ELF-1 (cell line): ENCODE measurements at places on chromosomes 2 and 18.

- no peak for DNase-seq
Measured at GRCh38 chr18:3286159-3286558, 24.2 kb downstream of the MYL12B start.

GRCh38 chr2:144708626-144709025 is 188.7 kb upstream of the ZEB2 start:
- DNase-seq = no peak

- no peak for DNase-seq
Measured at GRCh38 chr2:144605231-144605840, 85.4 kb upstream of the ZEB2 start.

DNA sequence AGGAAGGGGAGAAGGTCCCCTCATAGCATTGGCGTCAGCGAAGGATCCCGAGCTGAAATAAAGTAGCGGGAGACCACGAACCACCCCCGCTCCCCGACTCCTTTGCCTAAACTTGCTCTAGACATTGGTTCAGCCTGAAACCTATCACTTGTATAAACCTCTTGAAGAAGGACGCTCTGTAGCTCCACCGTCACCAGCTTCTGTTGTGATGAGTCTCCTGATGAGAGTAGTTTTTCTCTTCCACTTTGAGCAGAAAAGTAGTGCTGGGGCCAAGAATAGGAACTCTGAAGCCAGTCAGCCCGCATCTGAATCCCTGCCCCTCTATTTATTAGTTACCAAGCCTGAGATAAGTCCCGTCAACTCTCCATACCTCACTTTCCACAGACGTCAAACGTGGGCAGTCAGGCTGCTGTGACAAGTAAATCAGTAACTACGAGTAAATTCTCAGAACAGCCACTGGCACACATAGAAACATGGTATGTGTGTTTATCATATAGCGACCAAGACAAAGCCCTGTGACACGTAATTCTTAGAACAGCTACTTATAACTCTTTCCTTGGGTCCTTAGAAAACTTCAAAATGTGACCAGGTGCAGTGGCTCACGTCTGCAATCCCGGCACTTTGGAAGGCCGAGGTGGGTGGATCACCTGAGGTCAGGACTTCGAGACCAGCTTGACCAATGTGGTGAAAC is 61.7 kb downstream of the CD226 start:
- DNase-seq = no peak

DNA sequence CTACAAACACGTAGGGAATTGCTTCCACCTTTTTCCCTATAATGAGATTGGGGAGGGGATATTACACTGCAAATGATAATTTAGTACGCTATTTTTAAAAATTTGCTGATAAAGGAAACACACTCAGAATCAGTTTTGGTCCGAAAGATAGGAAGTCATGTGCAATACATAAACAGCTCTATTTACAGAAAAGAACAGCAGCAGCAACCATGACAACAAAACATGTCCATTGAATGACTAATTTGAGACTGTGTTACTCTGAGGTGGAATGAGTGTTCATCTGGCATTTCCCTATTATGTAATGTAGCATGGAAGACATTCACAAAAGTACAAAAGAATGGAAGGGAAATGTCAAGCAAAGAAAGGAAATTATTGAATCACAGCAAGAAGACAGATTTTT is 337.2 kb downstream of the NBAS start:
- DNase-seq = no peak

- no peak for DNase-seq
Measured at GRCh38 chr2:28552045-28552823, 56.4 kb downstream of the PLB1 start.

- DNase-seq = no peak
Measured at GRCh38 chr2:44774826-44775492, 166.5 kb upstream of the SIX3 start.

DNA sequence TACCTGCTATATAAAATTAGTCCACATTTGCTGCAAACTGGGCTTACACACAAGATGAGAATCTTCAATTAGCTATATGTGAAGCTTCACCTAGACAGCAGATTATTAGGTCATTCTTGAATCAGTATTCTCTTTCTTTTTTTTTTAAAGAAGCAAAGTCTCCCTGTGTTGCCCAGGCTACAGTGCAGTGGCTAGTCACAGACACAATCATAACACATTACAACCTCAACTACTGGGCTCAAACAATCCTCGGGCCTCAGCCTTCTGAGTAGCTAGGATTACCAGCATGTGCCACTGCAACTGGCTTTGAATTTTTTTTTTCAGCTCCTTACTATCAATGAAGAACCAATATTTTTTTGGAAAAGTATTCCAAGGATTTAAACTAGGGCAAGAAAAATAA is 30.5 kb downstream of the OLA1 start:
- DNase-seq = no peak

DNA sequence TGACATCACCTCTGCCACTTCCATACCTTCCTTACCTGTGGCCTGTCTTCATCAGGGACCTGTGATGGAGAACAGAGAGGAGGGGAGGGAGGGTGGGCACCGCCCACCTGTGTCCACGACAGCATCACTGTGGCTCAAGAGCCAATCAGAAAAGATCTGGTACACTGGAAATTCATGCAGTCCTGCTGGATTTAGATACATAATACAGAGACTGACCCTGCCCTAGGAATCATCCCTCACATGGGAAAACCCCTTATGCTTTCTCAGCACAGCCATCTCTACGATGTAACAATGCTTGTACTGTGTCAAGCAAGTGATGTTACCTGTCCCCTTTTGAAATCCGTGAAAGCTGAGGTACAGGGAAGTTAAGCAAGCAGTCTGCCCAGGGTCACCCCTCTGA is 145.6 kb upstream of the EPAS1 start:
- no peak for DNase-seq

DNA sequence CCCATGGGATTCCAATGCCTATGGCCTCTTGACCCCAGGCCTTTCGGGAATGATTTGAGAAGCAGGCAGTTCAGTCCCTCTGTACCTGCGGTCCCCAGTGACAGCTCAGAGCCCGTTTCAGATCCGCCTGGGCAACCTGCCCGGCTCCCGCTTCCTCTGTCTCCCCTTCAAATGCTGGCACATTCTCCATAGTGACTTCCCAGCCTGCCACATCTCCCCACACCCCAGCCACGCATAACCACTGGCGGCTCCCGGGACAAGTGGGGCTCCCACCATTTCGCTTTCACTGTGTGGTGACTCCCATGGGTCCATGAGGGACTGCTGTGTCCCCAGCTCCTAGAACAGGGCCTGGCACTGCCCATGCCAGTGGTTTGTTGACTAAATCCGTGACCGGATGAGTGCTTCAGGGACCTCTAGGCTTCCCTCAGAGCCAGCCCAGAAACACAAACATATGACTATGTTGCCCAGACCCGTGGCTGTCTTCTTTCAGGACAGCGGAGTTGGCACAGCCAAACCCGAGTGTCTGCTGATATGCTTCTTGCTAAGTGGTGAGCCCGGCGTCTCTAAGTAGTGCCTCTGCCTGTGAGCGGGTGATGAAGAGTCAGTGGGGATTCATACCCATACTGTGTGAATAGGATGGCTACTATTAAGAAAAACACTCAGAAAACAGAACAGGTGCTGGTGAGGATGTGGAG is 91.2 kb downstream of the GLI2 start:
- no peak for DNase-seq
